ENCODE measurements at places on chromosomes 5 and 9.

DNA sequence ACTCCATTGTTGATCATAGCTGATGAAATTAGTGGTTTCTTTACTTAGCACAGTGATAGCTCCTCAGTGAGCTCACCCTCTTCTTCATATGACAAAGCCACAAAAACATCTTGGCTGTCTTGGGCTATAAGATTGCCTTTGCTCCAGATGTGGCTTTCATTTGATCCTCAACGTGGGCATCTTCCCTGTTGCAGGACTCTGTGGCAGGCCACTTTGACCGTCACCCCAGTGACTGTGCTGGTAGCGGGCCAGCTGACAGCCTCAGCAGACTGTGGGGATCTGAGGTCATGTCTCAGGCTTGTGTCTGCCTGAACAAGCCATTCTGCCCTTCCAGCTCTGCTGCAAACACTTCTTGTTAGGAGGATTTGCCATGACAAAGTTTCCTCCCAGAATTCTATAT lies 422.2 kb downstream of the NR2F1-AS1 start:
- DNase-seq = no peak

DNA sequence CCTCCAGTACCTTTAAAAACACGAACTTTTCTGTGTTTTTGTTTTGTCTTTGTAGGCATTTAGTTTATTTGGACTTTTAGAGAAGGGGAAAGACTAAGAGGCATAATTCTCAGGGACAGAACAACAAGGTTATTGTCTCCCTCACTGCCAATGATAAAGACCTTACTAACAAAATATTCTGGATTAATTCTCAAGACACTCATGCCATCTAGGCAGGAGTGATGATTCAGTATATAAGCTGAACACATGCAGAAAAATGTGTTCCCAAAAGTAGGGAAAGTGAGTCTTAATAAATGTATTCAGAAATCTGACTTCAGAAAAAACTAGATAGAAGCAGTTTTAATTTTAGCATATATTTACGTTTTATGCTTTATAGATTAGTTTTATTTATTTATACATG lies 17.4 kb upstream of the ASPN start:
- DNase-seq = no peak

DNA sequence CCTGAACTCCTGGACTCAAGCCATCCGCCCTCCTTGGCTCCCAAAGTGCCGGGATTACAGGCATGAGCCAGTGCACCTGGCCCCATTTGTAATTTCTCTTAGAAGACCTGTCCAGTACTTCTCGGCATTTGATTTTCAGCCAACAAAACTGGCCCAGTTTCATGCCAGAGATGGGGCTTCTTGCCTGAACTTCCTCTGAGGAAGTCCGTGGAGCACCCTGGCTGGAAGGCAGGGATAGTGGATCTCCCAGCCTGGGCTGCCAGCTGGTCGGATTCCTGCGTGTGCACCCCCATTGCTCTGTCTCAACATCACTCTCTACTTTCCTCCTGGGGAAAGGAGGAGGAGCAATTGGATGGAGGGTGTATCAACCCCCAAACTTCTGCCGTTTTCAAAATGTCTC lies 39.0 kb downstream of the FAM78A start:
- no peak for DNase-seq

DNA sequence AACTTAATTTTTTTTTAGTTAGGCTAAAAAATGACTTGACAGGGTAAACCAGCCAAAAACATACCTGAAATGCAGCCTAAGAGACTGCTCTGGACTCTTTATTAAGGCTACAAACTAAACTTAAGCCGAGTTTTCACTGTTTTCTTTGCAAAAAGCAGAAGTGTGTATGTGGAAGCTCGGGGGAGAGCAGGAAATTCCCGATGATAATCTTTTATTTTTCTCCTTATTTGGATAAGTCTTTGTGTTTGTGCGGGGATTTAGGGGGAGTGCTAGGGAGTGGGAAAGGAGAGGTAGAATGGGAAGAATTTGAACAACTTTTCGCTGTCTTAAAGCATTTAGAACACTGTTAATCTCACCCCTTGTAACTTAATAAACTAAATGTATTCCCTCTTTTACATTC lies 30.7 kb upstream of the GPR21 start:
- DNase-seq = no peak

GRCh38 chr9:121156263-121156731 lies 45.4 kb downstream of the RAB14 start:
- DNase-seq = no peak

- no peak for DNase-seq
Measured at GRCh38 chr9:4740388-4740637, 689 bp downstream of the AK3 start.

DNA sequence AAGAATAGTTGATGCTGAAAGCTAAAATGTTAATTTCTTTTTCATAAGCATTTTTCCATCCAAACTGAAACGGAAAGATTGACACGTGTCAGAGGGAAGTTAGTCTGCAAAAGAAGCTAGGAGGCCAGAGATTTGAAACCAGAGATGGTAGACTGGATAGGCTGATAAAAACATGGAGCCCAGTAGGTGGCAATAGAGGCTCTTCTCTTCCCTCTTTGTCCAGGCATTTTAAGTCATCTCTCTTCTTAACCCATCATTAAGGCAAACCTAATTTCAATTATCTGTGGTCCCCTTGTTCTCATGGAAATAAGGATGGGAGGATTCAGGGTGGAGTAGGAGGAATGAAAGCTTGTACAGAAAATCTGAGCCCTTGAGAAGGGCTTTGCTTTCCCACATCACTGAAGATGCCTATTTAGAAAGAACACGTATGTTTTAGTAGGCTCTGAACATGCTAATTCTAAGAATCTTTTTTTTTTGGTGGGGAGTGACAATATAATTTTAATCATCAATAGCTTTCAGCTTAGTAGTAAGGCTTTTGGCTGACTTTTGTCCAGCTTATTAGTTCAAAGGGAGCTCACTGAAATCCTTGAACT lies 66.6 kb downstream of the ZNF474 start:
- DNase-seq = no peak

- DNase-seq = peak; percentile 28
Measured at GRCh38 chr5:87081511-87082372, 185.9 kb upstream of the RASA1 start.

DNA sequence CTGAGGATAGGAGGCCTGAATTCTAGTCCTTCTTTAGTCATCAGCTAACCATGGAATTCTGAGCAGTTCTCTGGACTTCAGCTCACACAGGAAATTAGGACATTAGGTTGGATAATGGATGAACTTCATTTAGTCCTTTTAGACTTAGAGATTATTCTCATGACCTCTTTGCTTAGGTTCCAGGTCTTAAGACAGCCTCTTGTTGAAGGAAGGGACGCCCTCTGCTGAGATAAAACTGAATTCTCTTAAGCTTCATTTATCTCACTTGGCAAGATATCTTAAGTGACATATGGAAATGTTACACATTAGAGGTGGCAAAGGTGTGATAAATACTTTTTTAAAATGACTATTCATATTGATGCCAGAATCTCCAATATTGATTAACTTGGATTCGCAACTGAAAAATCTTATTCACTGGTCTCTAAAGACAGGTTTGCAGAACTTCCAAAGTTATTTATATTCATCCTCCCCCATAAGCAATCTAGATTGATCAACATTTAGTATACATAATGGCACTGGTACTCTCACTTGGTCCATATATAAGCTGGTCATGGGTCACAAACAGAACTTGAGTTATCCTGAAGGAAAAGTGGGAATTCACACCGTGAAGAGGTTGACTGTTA lies 16.9 kb upstream of the ZNF366 start:
- no peak for DNase-seq

GRCh38 chr9:137552022-137552768 lies 516 bp downstream of the MRPL41 start:
- peak; percentile 60 for DNase-seq

- DNase-seq = no peak
Measured at GRCh38 chr5:151947931-151948608, 23.4 kb upstream of the GLRA1 start.

DNA sequence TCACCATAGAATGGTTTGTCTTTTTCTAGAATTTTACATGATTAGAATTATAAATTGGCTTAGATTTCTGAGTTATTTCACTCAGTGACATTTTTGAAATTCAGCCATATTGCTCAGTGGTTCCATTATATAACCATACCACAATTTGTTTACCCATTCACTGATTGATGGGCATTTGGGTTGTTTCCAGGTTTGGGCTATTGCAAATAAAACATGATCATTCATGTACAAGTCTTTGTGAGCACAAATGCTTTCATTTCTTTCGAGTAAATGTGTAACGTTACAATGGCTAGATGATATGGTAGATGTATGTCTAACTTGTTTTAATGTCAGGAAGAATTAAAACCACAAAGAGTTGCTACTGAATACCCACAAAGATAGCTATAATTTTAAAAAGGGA lies 279.9 kb upstream of the TARS1 start:
- no peak for DNase-seq

- no peak for DNase-seq
Measured at GRCh38 chr9:116308076-116308475, 154.5 kb downstream of the PAPPA start.

DNA sequence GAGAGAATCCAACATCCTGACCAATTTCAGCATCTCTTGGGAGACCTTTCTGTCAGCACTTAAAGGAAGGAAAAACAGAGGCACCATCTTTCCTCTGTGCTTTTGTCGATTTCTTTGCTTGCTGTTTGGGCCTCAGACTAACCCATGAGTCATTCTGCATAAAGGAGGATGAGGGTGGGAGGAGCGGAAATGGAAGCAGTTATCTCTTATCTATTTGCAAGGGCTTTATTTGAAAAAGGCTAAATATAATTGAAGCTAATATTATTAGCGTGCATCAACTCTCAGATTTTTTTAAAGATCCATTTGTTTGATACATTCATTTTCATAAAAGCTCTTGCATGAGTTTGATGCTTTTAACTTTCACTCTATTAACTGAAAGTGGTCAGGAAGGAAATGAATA lies 72.9 kb downstream of the ZNF622 start:
- no peak for DNase-seq

DNA sequence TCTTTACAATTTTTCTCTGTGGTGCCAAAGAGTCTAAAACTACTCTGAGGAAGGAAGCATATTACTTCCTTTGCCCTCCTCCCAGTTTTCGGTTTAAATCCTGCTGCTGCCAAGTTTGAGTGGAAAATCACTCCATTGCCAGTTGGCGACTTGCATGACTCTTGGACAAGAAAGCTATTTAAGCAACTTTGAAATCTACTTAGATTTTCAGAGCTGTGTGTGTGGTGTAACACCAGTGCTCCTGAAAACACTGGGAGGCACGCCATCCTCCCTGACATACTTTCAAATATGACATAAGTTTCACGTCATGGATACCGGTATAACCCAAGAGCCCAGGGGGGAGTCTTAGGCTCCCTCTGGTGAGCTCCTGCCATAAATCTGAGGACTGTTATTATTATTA lies 83.5 kb upstream of the RIOK2 start:
- no peak for DNase-seq
